ENCODE measurements at places on chromosomes 5 and 9. TPM values are rescaled to one million over a fixed set of nuclear protein-coding genes. Genes with fewer than 3 reads are reported as not detected.

The DBH gene
- not detected for total RNA-seq

The NR2F1-AS1 gene
- 6.1 TPM for total RNA-seq

The PCDHB16 gene
- 4.8 TPM for total RNA-seq

The PTGR1 gene
- 166 TPM for total RNA-seq
